ENCODE measurements at places on chromosomes 11 and 22. TPM values are rescaled to one million over a fixed set of nuclear protein-coding genes. Genes with fewer than 3 reads are reported as not detected.

RDX gene
- total RNA-seq, result 40.8 TPM

PHF21A gene
- total RNA-seq, result 1.2 TPM

ZNF280B gene
- total RNA-seq, result 1.6 TPM

C11orf97 gene
- not detected for total RNA-seq

POTEH gene
- not detected for total RNA-seq

TCN1 gene
- total RNA-seq, result 10.6 TPM

P2RY6 gene
- total RNA-seq, result 0.41 TPM

KIAA1671 gene
- total RNA-seq, result 8.1 TPM

UBQLNL gene
- total RNA-seq, result not detected

GNG3 gene
- not detected for total RNA-seq

SSH3 gene
- total RNA-seq, result 50.6 TPM

BTBD18 gene
- total RNA-seq, result not detected
